Lower leg skin (tissue), 4 donors: ENCODE measurements at places on chromosomes 5 and 9. TPM values are rescaled to one million over a fixed set of nuclear protein-coding genes. Genes with fewer than 3 reads are reported as not detected.

The IL3 gene
- not detected for total RNA-seq

The SLC6A3 gene
- total RNA-seq: not detected

The CCNJL gene
- total RNA-seq: 0.32 TPM

The C5orf63 gene
- total RNA-seq: 1.9 TPM
